ENCODE measurements at places on chromosomes 13 and 19.

DNA sequence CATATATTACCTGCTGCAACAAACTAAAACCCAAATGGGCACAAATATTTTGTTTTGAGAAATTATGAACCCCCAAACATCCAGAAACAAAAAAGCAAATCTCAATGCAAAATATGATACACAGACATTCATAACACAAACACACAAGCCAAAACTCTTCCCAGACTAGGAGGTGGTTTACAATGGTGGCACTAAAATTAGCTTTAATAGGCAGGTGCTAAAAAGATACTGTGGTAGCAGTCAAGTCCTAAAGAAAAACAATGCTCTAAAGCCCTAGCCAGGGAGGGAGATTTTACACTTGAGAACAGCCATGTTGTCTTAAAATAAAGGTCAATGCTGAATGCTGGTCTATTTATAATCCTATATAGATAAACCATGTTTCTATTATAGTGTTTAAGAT lies 65.0 kb downstream of the DOCK9 start:
- no peak for DNase-seq

DNA sequence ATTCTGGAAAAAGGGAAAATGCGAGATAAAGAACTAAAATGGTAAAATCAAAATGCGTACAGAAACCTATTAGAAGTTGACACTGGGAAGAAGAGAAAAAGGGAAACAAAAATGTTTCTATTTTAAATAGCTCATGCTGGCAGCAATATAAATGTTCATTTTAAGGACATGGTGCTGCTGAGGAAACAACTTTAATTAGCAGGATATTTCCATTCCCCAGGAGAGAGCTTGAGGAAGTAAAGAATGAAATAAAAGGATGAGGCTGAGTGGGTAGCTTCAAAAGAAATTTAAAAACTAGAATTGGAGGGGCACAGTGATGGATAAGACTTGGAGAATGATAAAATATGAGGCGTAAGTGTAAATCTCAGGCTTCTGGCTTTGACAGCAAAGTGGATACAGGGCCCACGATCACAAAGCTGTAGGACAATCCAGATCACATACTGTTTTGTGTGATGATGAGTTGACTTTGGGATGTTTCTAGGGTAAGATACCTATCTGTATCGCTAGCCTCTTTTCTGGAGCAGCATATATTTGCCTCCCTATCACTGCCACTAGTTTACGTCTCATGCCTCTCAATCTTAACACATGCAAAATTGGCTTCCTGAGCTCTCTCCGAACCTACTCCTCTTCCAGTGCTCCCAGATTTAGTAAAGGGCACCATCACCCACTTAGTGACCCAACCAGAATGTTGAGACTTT lies 571.3 kb upstream of the MIR17HG start:
- no peak for DNase-seq

DNA sequence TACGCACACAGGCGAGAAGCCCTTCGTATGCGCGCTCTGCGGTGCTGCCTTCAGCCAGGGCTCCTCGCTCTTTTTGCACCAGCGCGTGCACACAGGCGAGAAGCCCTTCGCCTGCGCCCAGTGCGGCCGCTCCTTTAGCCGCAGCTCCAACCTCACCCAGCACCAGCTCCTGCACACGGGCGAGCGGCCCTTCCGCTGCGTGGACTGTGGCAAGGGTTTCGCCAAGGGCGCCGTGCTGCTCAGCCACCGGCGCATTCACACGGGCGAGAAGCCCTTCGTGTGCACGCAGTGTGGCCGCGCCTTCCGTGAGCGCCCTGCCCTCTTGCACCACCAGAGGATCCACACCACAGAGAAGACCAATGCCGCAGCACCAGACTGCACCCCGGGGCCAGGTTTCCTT lies 4.7 kb downstream of the ZNF324B start:
- no peak for DNase-seq

- DNase-seq, result no peak
Measured at GRCh38 chr19:10565028-10565566, 713 bp downstream of the KRI1 start.

DNA sequence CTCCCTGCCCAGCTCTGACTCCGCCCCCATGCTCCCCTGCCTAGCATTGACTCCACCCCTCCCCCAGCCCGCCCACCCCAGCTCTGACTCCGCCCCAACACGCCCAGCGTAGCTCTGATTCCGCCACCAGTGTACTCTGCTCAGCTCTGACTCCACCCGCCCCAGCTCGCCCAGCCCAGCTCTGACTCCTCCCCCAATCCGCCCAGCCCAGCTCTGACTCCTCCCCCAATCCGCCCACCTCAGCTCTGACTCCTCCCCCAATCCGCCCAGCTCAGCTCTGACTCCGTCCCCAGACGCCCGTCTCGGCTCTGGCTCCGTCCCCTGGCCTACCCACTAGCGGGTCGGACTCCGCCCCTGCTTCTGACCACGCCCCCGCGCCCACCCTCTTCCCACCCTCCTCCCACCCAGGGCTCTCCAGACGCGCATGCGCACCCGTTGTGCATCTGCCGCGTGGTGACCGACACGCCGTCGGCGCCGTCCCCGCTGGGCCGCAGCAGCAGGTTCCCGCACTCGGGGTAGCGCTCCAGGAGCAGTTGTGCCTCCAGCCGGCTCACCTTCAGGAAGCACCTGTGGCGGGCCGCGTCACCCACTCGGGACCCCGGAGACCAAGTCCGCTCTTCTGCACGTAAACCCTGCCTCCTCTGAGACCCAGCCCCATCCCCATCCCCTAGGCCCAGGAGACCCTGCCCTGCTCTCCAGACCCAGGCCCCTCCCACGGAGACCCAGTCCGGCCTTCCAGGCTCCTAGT lies 10.2 kb downstream of the STAP2 start:
- DNase-seq, result no peak

- no peak for DNase-seq
Measured at GRCh38 chr19:33921165-33921564, 124.5 kb downstream of the KCTD15 start.

GRCh38 chr19:38650911-38651584 lies 3.6 kb downstream of the ACTN4 start:
- no peak for DNase-seq

DNA sequence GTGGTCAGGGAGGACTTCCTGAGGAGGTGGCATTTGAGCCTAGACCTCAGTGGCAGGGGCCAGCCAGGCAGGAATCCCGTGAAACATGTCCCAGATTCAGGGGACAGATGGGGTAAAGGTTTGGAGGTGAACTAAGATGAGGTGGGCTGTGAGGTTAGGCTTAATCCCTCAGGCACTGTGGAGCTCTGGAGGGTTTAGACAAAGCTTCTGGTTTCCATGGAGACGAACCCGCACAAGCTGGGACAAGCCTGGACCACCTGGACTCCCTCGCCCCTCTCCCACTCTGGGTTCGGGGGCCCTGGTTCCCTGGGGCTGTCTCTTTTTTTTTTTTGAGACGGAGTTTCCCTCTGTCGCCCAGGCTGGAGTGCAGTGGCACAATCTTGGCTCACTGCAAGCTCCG lies 15.7 kb downstream of the TJP3 start:
- DNase-seq, result no peak

- DNase-seq, result no peak
Measured at GRCh38 chr19:49830766-49831165, 12.7 kb downstream of the MED25 start.

DNA sequence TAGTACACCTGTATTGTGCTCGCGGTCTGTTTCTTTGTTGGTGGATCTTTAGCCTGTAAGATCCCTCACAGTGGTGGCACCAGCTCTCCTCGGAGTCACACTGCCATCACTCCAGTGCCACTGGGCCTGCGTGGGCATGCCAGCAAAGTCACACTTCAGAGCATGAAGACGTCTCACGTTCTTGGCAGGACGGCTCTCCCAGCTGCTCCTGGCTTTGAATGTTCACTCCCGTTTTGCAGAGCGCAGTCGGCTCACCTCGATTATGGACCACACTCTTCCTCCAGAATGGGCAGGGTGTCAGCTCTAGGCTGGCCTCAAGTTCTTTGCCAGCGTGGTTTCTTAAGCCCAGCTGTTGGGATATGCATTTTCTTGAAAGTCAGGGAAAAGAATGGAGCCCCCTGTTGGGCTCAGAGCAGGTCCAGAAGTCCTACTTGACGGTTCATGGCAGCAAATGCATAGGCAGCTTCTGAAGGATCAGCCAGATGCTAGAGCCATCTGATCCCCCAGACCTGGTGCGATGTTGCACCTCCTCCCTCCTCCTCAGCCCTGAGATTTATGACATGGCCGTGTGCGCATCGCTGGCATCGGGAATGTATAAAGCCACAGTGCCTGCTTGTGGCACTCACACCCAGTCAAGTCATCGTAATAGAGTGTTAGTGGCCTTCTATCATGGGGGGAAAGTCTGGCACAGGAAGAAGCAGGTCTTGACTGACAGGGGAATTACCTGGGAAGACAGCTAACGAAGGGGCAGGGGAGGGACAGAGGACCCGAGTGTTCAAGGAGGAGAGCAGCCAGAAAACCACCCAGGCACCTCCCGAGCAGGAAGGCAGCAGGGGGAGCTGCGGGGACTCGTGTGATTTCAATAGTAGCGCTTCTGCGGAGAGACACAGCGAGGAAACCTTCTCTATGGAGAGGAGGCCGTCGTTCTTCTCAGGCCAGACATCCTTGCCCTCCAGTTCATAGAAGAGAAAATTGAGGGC lies 40.2 kb upstream of the NPAS1 start:
- DNase-seq, result no peak

- DNase-seq, result no peak
Measured at GRCh38 chr19:6736169-6736916, 1.0 kb downstream of the GPR108 start.

- DNase-seq, result no peak
Measured at GRCh38 chr19:5832061-5832460, 7.4 kb downstream of the FUT6 start.

- peak; percentile 74 for DNase-seq
Measured at GRCh38 chr19:2977001-2977745, at the start of gene TLE6. Gene TLE6 (plus strand): TSS chr19:2977564. CDS start chr19:2978234, 670 bp downstream.

- DNase-seq, result no peak
Measured at GRCh38 chr13:111577956-111578605, 257.6 kb downstream of the TEX29 start.

DNA sequence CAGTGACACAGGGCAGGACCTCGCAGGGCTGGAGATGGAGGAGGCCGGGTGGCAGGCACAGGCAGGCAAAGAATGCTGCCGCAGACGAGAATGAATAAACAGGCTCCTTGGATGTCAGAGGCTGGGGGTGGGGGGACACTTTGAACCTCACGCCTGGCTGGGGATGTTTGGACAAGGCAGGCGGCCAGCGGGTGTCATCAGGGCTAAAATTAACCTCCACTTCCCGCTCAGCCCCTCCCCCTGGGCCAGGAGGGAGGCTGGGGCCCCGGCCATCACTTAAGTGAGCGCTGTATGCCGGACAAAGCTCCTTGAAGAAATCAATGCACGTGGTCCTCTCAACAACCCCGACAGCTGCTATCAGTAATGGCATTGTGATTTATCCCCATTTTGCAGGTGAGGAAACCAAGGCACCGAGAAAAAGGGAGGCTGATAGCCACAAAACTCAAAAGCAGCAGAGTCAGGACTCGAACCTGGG lies 10.3 kb upstream of the FUT5 start:
- DNase-seq, result peak; percentile 20

GRCh38 chr19:8240274-8241229 lies 31.4 kb downstream of the CERS4 start:
- peak; percentile 79 for DNase-seq

DNA sequence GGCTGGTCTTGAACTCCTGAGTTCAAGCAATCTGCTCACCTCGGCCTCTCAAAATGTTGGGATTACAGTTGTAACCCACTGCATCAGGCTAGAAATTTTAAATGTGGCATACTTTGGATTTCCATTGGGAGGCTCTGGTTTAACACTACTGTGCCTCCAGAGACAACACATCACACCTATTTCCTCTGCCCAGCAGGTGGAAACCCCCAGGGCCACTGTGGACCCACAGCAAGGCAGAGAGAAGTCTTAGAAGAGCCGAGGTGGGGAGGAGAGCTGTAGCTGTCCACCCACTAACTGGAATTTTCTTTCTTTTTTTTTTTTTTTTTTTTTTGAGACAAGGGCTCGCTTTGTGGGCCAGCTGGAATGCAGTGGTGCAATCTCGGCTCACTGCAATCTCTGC lies 39.4 kb downstream of the IER2 start:
- no peak for DNase-seq

GRCh38 chr19:33496038-33496895 lies 25.3 kb downstream of the PEPD start:
- DNase-seq, result no peak

DNA sequence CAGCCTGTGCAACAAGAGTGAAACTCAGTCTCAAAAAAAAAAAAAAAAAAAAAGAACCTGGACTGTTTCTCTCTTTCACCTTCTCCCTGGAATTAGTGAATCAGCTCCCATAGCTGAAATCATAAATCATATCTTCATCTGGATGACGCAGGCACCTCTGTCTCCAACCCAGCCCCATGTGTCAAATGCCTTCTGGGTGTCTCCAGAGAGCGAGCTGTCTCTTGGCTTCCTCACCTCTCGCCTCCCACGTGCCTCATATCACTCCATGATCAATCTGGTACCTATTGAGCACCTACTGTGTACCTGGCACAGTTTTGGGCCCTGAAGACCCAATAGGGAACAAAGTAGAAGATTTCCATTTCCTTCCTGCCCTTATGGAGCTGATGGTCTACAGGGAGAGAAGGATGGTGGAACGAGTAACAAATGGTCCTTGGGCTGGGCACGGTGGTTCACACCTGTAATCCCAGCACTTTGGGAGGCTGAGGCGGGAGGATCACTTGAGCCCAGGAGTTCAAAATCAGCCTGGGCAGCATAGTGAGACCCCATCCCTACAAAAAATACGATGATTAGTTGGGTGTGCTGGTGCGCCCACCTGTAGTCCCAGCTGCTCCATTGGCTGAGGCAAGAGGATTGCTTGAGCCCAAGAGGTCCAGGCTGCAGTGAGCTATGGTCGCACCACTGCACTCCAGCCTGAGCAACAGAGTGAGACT lies 2.5 kb downstream of the HSD11B1L start:
- DNase-seq, result no peak

- DNase-seq, result no peak
Measured at GRCh38 chr13:44837250-44837649, 152.0 kb downstream of the NUFIP1 start.

DNA sequence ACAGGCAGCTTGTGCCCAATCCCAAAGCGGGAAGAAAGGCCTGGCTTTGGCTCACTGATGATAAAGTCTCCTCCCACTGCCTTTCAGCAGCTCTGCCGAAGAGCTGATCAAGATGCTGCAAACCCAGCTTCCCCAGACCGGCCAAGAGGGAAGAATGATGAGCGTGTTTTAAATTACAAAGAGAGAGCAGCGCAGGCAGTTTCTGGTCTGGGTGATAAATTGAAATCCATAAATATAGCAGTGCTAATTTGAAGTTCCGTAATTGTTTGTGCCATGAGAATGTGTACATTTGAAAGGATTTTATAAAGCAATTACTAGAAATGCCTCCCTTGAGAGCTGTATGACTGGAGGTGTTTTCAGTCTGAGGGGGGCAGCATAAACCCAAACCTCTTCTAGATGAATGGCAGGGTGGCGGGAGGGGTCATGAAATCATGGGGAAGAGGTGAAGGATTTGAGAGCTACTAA lies 171.8 kb downstream of the STK24 start:
- no peak for DNase-seq

DNA sequence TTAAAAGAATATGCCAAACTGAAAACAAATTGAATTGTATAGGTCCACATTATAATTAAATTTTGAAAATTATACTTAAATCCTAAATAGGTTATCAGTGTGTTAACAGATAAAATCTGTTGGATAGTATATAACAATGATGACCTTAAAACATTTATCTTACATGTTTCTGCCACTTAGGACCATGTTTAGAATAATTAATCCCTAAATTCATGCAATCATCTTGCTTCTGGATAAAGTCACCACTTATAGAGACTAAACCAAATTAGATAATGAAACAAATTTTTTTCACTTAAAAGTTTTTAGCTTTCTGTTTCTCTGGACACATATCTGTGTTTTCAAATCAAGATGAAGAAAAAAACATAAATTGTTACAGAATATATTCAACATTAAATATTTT lies 511.7 kb upstream of the MIR17HG start:
- DNase-seq, result no peak

Measured in NCI-H2029 treated with DMSO at 0.1 percent for 48 hours (cell line).